ENCODE measurements at places on chromosomes 11 and 22.

- DNase-seq, result no peak
These were observed 30.5 kb upstream of the FNBP4 start for GRCh38 chr11:47797633-47798032.

- DNase-seq, result no peak
These were observed 33.4 kb downstream of the LMO1 start for GRCh38 chr11:8230178-8230859.

DNA sequence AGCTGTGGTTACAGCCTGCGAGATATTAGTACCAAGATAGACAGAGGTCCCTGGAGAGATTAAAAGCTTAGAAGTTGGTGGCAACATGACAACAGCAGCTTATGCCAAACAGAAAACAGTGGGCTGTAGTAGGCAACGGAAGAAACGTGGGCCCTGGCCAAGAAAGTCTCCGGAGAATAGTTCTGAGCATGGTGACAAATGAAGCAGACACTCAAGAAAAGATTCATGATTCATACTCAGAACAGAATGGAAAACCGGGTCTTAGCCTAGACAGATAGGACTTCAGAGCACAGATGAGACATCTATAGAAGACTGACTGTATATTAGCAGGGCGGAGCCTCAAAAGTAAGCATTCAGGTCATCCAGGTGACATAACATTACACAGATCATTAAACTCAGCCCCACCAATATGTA, 727.4 kb downstream of the ETS1 start:
- DNase-seq, result no peak

- peak; percentile 63 for DNase-seq
These were observed 62.1 kb downstream of the THAP12 start for GRCh38 chr11:76318744-76319384.

GRCh38 chr11:197741-198235, 4.9 kb downstream of the SCGB1C1 start:
- no peak for DNase-seq

DNA sequence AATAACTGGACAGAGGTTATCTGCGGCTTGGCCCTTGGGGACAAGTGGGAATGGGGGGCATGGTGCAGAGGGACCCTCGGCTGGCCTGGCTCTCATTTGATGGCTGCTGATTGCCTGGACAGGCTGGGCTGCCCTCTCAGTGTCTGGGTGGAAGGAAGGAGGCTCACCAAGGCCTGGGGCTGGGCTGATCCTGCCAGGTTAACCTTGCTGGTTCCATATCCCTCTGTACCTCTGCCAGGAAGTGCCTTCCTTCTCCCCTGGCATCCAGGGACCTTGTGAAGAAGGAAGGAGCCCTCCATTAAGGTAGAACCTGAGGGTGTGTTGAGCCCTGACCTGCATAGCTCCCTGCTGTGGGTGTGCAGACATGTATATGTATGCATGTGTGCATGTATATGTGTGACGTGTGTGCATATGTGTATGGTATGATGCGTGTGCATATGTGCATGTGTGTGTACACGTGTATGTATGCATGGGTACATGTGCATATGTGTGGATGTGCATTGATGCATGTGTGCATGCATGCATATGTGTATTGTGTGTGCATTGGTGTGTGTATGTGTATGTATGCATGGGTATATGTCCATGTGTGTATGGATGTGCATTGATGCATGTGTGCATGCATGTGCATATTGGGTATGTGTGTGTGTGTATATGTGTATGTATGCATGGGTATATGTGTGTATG, 433.9 kb downstream of the TBC1D22A start:
- DNase-seq, result no peak

- no peak for DNase-seq
These were observed 14.9 kb upstream of the SLC22A6 start for GRCh38 chr11:62999649-63000048.

GRCh38 chr11:65639623-65640482, 2.0 kb downstream of the SIPA1 start:
- DNase-seq, result no peak

DNA sequence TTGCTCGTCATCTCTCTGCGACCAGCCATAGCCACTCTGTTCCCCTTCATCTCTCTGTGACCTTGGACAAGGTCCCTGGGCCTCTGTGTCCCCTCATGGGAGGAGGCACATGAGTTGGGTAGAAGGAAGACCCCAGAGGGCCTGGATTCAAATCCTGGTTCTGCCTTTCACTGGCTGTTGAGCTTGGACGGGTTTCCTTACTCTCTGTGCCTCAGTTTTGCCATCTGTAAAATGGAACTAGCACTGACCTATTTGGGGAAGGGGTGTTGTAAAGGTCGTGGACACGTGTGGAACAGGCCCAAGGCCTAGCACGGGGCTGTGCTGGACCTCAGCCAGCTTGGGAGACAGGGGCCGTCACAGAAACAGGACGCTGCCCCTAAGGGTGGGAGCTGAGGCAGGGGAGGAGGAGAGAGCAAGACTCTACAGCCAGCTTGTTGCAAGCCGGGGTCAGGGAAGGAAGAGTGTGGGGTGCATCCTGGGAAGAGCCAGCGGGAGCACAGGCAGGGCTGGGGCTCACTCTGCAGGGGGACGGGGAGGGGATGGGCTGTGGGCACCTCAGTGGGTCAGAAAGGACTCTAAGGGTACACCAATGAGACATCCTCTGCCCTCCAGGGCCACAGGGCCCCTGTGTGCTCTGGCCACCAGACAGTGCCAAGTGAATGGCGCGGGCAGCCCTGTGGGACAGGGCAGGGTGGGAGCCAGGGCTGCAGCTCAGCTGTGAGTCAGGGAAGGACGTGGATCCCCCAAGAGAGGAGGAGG, 59.1 kb downstream of the WNT7B start:
- no peak for DNase-seq

- no peak for DNase-seq
These were observed 871 bp downstream of the SLC35E4 start for GRCh38 chr22:30636226-30637077.

DNA sequence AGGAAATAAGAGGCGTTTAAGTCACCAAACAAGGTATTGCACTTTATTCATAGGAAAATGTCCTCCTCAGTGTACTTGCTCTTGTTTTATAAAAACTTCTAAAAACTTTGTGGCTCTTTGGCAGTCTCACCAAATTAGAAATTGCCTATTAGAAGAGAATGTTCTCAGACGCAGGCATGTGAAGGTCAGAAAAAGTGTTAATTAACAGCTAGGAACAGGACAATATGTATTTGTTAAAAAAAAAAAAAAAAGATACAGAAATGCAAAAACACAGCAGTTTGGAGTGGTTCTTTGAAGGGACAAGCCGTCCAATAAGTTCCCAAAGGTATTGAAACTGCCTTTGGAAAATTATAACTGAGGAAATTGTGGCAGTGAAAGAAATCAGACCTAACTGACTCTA, 67.9 kb downstream of the SLC25A17 start:
- no peak for DNase-seq

GRCh38 chr22:19483481-19484244, 3.9 kb downstream of the CDC45 start:
- no peak for DNase-seq

GRCh38 chr11:87213444-87213843, 175.7 kb downstream of the TMEM135 start:
- DNase-seq, result no peak

- peak; percentile 62 for DNase-seq
These were observed 25.4 kb downstream of the APIP start for GRCh38 chr11:34890812-34891211.

- DNase-seq, result peak; percentile 72
These were observed 4.5 kb downstream of the MYEOV start for GRCh38 chr11:69298267-69299022.

DNA sequence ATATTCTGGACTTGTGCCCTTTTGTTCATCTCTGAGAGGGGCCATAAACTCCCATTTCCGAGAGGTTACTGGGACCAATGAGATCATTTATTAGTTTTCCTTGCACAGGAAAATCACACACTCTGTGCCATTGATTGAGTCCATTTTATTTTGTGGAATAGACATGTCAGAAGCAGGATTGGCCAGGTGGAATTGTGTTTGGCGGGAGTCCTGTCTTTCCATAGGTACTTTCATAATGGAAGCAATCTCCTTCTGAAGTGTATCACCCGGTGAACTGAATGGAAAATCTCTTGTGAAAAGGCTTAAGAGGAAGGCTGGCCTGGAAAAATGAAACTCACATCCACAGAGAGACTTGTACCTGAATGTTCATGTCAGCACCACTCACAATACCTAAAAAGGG, 63.0 kb upstream of the PARVG start:
- DNase-seq, result no peak

GRCh38 chr11:113376156-113376555, 11.4 kb upstream of the ANKK1 start:
- DNase-seq, result no peak

DNA sequence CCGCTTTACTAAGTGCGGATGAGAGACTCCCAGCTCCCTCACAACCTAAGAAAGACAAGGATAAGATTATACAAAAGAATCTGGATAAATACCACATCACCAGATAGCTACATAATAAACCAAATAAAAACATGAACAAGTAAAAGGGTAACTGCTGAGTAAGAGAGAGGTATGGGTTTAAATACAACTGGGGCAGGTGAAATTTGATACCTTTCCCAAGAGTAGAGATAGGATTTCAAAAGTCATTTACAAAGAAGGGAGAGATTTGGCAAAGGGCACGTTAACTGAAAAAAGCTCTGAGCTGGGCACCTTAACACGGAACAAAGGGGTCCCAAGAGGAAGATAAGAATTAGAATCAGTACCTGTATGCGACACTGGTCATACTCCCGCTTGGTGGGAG, 1.7 kb downstream of the UBXN1 start:
- no peak for DNase-seq

DNA sequence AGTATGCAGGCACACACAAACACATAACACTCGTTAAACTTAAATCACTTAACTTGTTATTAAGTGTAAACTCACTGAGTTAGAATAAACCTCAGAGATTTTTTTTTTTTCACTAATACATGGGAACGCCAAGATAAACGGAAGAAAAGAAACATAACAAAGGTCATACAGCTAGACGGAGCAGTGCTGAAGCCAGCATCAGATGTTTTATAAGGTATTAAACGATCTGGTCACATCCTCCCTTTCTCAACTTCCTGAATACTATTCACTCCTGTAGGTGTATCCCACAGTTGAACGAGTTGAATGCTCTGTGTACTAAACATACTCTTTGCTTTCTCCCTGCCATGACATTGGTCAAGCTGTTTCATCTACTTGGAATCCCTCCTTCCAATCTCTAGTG, 212.0 kb downstream of the SWAP70 start:
- DNase-seq, result no peak

DNA sequence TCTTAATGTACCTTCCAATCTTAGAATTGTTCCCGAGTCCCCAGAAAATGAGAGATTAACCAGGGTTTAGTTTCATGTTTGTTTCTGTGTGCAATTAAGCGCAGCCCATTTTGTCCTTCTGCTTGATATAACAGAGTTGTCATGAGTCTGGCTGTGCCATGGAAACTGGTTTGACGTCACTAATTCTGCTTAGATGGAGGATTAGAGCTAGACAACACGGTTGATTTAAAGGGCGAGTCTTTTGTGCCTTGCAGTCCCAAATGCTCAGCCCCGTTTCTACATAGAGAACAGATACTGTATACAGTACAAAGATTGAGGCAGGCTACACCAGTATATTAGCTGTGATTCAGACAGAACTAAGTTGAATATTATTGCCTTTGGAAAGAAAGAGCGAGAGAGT, 45.5 kb upstream of the ALKBH3 start:
- no peak for DNase-seq

- DNase-seq, result no peak
These were observed 45.0 kb upstream of the FTH1 start for GRCh38 chr11:62012451-62012831.

DNA sequence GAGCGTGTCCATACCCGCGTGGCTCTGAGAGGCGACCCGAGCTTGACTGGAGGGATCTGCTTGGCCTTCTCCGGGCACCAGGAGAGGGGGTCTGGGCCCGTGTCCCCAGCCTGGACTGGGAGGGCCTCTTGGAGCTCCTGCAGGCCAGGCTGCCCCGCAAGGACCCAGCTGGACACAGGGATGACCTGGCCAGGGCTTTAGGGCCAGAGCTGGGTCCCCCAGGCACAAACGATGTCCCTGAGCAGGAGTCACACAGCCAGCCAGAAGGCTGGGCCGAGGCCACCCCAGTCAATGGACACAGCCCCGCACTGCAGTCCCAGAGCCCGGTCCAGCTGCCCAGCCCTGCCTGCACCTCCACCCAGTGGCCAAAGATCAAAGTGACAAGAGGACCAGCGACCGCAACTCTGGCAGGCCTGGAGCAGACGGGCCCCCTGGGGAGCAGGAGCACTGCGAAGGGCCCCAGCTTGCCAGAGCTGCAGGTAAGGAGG, 38.2 kb downstream of the TRIOBP start:
- no peak for DNase-seq

DNA sequence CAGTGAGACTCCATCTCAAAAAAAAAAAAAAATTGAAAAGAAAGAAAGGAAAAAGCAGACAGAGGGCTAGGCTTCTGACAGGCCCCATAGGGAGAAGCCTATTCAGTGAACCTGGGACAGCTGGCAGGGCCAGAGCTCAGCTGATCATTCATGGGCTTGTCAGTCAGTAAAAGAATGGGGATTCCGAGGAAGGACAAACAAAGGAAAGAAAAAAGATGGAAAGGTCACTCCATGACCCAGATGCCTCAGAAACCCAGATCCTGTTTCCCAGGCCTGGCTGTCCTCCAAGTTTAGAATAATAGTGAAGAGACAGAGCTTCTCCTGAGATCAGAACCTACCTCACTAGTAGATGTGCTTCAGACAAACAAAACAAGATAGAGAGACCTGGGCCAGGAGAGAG, 34.3 kb upstream of the ASPHD2 start:
- no peak for DNase-seq

- DNase-seq, result no peak
These were observed 163.3 kb upstream of the CCDC90B start for GRCh38 chr11:83449338-83449913.

DNA sequence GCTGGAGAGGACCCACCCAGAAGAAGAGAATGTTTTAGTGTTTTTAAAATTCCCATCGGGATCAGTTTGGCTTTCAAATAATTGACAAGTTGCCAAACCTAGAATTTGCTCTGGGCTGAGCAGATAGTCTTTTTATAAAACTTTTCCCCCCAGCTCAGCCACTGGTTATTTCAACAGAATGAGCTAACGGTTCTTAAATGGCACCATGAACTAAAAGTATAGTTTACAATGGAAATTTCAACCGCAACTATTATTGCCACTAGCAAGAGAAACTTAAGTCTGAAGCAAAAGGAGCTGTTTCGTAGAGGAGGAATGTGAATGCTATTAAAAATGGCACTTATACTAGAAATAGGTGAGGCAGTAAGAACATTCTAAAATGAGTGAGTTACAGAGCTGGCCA, 3.4 kb downstream of the DKK3 start:
- no peak for DNase-seq

GRCh38 chr11:101552888-101553287, 30.9 kb downstream of the TRPC6 start:
- no peak for DNase-seq

GRCh38 chr11:13183826-13184196, 93.8 kb upstream of the BMAL1 start:
- no peak for DNase-seq

- no peak for DNase-seq
These were observed 603 bp downstream of the KAT5 start for GRCh38 chr11:65712633-65713076.

DNA sequence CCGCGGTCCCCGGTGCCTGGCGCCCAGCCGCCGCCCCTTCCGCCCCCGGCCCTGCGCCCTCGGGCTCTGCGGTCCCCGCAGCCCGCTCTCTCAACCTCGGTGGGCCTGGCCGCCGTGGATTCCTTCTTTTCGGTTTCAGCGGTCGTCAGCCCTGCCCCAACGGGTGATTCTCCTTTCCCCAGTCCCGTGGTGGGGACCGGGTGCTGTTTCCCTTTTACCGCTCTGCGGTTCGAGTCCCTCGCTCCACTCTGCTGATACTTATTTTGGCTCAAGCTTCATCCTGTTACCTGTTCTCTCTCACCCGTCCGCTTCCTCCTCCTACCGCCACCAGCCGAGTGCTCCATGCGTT, 494 bp downstream of the ZDHHC5 start:
- DNase-seq, result no peak
